Brain (organoid and tissue), 16 donors: ENCODE measurements at places on chromosomes 1 and 21.

GRCh38 chr1:108742253-108742652, 4.2 kb upstream of the STXBP3 start:
- DNase-seq: peak; percentile 84

GRCh38 chr1:152786077-152786476, at the start of gene LCE1E:
LCE1E (plus strand) TSS chr1:152786257; CDS start chr1:152787300, 1,043 bp downstream.
- DNase-seq: no peak

GRCh38 chr1:28927648-28928313, 13.4 kb downstream of the EPB41 start:
- DNase-seq: peak; percentile 91

DNA sequence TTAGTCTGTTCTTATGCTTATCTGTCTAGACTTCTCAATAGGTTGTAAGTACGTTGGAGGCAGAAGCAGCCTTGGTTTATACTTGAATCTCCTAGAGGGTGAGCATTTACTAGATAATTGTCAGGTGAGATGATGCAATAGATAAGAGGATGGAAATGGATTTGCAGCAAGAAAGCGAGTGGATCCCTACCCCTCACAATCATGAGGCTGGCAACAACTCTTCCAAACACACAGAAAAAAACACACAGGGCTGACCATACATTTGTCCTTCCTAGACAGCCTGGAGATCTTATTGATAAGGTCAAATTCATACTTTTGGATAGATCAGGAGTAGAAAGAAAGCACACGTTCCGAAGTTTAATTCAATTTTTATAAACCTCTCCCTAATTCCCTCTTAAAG, 481.4 kb upstream of the CAMK1G start:
- peak; percentile 27 for DNase-seq

- DNase-seq: no peak
These were observed 19.9 kb downstream of the CLIC6 start for GRCh38 chr21:34688715-34689114.

DNA sequence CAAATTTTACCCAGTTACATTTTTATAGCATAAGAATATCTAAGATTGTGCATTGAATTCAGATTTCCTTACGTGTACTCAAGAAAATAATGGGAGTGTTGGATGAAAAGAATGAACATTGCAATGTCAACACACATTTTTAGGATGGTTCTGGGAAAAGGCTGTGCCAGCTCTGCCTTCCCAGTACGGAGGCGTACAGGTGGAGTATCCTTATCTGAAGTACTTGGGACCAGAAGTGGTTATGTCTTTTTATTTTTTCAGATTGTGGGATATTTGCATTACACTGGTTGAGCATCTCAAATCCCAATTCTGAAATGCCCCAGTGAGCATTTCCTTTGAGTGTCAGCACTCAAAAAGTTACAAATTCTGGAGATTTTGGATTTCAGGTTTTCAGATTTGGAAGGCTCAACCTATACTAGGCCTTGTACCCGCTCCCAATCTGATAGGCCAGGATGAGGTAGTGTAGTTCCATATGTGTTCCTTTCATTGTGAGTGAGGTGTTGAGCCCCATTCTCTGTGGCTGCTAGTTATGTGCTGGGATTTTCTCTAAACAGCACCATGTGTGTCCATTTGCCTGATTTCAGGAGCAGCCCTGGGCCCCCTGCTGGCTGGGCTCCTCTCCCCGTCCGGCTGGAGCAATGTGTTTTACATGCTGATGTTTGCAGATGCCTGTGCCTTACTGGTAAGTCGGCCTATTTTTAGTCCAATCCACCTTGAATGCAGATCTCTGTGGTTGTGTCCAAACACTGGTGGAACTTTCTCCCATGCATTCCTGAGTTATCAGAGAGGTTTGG, 60.8 kb downstream of the SLC37A1 start:
- DNase-seq: no peak

DNA sequence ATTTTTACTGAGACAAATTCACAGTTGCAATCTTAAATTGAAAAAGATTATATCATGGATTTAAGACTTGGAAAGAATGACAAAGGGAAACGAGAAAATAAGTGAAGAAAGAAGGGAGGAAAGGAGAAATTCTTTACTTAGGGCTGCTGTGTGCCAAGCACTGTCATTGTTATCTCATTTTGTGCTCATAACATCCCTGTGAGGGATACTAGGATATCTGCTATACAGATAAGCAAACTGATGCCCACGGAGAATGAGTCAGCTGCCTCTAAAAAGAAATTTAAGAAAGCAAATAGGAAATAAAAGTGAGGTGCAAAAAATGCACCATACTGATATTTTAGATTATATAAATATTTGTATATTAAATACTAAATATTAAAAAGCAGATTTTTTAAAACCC, 183.6 kb upstream of the NR5A2 start:
- DNase-seq: no peak

GRCh38 chr1:117467336-117467735, 100.1 kb downstream of the MAN1A2 start:
- DNase-seq: no peak

DNA sequence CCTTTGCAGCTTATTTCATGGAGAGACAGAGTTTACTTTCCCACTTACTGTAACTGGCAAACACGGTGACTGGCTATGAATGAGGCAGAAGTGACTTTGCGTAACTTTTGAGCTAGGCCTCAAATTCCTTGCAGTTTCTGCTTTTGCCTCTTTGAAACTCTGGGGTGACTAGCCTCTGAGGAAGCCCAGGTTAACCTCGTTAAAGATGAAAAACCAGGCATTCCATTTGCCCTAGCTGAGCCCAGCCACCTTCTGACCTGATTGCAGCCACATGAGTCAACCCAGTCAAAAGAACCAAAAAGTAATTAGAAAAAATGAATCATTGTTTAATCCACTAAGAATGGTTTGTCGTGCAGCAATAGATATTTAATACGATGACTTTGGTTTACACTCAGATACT, 20.4 kb downstream of the PRMT6 start:
- no peak for DNase-seq

GRCh38 chr1:70355920-70356319, 1.4 kb upstream of the ANKRD13C start:
- no peak for DNase-seq

GRCh38 chr1:23930270-23930669, 17.1 kb upstream of the CNR2 start:
- no peak for DNase-seq

GRCh38 chr1:229323885-229324553, 18.8 kb downstream of the CCSAP start:
- DNase-seq: no peak

- DNase-seq: no peak
These were observed 56.9 kb downstream of the TRIM11 start for GRCh38 chr1:228349701-228350171.

DNA sequence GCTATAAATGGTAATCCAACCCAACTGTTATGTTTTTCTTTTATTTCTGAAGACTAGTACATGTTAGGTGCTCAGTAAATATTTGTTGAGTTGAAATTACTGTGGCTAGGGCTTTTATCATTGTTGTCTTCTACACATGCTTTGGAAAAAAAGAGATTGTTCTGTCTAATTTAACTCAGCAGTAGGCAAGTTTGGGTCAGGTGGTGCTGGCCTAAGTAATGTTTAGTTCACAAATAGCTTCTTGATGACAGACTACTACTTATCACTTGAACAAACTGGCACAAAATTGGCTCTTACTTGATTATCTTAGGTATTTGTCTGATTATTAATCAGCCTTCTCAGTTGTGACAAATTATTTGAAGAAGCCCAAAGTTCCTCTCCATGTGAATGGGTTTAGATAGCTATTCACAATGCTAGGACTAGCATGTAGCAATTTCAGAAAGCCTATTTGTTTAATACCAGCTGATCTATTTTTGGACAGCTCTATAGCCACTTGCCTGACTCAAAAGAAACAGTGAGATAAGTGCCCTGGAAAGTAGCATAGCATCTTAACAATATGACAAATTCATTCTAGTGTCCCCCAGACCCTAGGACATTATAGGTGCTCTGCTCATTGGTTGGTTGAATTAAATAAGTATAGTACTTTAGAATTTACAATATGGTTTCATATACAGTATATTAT, 32.6 kb downstream of the TMEM200B start:
- DNase-seq: no peak

- DNase-seq: peak; percentile 1
These were observed 426.3 kb upstream of the CHRM3 start for GRCh38 chr1:238960071-238960470.

GRCh38 chr1:50610563-50610962, 187.3 kb upstream of the DMRTA2 start:
- DNase-seq: peak; percentile 29

DNA sequence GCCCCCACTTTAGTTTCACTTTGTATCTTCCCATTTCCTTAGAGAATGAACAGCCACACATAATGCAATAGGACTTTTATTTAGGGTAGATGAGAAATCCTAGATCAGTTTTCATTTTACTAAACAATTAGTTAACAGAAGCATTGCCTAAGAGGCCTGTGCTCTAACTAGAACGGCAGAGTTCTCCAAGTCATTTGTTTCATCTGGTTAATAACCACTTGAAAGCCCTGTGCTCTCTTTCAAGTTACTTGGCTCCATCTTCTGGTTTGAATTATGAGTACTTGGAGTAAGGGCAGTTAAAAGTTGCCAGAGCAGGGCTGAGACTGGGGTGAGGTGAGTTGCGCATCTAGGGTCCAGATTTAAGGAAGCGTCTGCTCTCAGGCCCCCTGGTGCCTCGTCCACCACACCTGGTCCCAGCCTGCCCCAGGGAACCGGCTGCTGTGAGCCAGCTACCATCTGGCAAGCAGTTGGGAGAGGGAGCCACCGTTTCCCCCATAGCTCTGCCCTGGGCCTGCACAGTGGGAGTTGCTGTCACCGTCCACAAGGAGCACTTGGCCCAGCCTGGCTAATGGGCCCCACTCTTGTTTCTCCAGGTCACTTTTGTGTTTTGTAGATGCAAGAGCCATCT, 18.1 kb upstream of the SLC44A3 start:
- DNase-seq: peak; percentile 42

GRCh38 chr1:78427506-78427905, 63.3 kb upstream of the PTGFR start:
- no peak for DNase-seq

- no peak for DNase-seq
These were observed 7.8 kb upstream of the H3-3A start for GRCh38 chr1:226054519-226055327.

GRCh38 chr1:29597861-29598260, 361.5 kb downstream of the PTPRU start:
- no peak for DNase-seq

DNA sequence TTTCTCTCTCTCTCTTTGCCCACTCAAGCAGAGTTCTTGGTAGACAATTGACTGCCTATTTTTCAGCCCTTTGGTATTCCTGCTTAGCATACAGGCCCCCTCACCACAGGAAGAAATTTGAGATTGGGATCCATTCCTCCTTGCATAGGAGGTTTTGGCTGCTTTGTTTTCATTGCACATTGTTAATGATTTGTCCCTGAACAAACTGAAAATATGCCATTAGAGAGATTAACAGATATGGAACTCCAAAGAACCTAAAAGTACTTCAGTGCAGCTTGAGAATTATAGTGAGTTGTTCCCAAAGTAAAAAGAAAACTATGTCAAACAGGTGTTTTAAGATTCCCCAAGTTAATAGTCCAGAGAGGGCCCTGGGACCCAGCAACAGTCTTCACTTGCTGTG, 200.0 kb downstream of the TTLL7 start:
- DNase-seq: no peak

GRCh38 chr1:165895451-165895871, 68.0 kb downstream of the UCK2 start:
- DNase-seq: no peak

DNA sequence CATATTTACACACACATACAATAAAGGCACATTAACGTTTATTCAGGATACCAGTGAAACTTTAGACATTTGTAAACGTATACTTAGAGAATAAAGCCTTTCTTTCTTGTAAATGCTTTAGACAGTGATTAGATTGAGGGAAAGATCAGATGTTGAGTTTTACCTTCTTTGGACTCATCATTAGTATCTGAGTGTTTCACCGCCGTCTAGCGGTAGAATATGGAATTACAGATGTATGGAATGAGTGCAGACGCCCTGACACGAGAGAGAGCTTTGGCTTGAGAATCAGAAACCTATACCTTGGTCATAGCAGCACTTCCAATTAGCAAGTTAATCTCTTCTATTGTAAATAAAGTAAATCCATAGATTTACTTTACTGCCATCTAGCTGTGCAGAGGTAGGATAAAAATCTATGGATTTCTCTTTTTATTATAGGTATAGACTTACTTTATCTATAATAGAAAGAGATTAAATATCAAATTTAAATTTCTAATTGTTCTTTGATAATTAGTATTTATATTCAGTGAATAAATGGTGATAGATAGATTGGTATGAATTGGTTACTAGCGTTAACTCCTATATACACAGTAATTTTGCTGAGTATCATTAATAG, 12.6 kb downstream of the FLG2 start:
- DNase-seq: peak; percentile 29

GRCh38 chr21:45286671-45287437, 841 bp downstream of the POFUT2 start:
- DNase-seq: no peak

DNA sequence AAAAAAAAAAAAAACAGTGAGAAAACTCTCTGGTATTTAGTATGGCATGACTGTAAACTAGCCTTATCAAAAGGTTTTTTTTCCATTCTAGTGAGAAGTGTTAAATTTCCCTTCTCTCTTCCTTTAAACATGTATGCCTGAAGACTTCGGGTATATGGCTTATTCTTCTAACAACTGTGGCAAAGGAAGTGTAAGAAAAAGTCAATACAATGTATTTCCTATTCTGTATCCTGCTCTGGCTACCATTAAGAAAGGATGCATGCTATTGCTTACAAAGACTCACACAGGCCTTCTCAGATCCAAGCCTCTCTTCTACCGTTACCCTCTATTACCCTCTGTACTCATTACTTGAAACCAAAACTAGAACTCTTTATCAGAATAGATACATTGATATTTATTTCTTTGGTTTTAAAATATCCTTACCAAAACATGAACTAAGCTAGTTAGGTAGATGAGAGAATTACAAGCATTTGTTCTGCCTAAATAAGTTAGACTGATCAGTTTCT, 8.4 kb downstream of the CEPT1 start:
- DNase-seq: no peak

DNA sequence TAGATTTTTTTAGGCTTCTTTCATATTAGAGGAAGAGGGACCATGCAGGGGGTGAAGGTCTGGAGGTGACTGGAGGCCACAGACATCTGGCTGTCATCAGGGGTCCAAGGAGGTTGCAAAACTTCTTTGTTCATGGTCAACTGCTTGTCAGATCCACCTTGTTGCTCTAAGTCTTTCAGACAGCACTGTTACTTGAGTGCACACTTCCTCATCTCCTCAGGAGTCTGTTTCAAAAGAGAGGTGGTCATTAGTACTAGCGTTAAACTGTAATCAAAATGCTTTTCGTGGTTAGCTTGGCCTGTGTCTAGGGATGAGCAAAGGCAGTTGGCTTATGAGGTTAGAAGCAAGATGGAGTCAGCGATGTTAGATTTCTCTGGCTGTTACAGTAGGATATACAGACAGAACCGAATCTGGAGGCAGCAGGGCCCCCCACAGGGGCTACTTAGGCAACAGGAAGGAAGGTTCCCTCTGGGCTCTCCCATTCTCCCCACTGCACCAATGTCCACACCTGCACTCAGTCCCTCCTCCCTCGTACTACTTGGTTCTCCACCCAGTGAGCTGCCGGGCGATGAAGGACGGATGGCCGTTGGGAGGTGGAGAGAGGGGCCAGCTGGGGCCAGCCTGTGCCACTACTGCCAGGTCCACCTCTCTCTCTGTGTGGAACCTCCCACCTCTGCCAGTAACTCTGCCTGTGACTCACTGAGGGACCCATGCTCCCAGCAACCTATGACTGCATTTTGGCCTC, 57.2 kb downstream of the TOR1AIP2 start:
- no peak for DNase-seq
